ENCODE measurements at places on chromosomes 7 and 10. TPM values are rescaled to one million over a fixed set of nuclear protein-coding genes. Genes with fewer than 3 reads are reported as not detected.

SFXN2 gene
- 7.4 TPM for total RNA-seq

ADK gene
- 13.7 TPM for total RNA-seq

CDNF gene
- not detected for total RNA-seq

DNAH11 gene
- total RNA-seq, result 0.31 TPM

CYP17A1 gene
- total RNA-seq, result not detected

HMX2 gene
- not detected for total RNA-seq

TAS2R5 gene
- 2.8 TPM for total RNA-seq

POM121 gene
- total RNA-seq, result 9.8 TPM

TMEM176A gene
- total RNA-seq, result not detected

BAG3 gene
- 10.3 TPM for total RNA-seq

CPED1 gene
- total RNA-seq, result 2.2 TPM

PNLIPRP1 gene
- total RNA-seq, result not detected

LRRC18 gene
- not detected for total RNA-seq

ABCC2 gene
- total RNA-seq, result 0.65 TPM

IFIT1B gene
- not detected for total RNA-seq

PPP1R17 gene
- total RNA-seq, result not detected

PDE1C gene
- 4.7 TPM for total RNA-seq

KLF14 gene
- not detected for total RNA-seq

GALNT17 gene
- total RNA-seq, result not detected

POMZP3 gene
- 6.0 TPM for total RNA-seq

ACTL6B gene
- total RNA-seq, result not detected

BRAT1 gene
- 22.0 TPM for total RNA-seq

AKR1C3 gene
- 35.9 TPM for total RNA-seq

CCDC6 gene
- 21.7 TPM for total RNA-seq

SYT15B gene
- 0.06 TPM for total RNA-seq

OR2A42 gene
- not detected for total RNA-seq

OR2A2 gene
- total RNA-seq, result not detected

NPSR1 gene
- not detected for total RNA-seq

PDK4 gene
- total RNA-seq, result 17.8 TPM

JAKMIP3 gene
- total RNA-seq, result not detected

BEND7 gene
- total RNA-seq, result 10.0 TPM

ALOX5 gene
- total RNA-seq, result not detected

CPA2 gene
- total RNA-seq, result not detected

ACSL5 gene
- 35.8 TPM for total RNA-seq

GPC2 gene
- total RNA-seq, result 1.3 TPM
